Activated T-helper 1 cell treated with anti-CD3 and anti-CD28 coated beads, Interleukin-12 subunit alpha, Interleukin-12 subunit beta, Interleukin-2, Interleukin-4 antibody, amounts not matched to agents 30 ng/mL and 10 ng/mL and 1 ng/mL, durations not matched to agents 14 hours and 24 hours and 36 hours (primary cell): ENCODE measurements at places on chromosomes 12 and 14. TPM values are rescaled to one million over a fixed set of nuclear protein-coding genes. Genes with fewer than 3 reads are reported as not detected.

GRCh38 chr12:38771871-38772270, 133.5 kb downstream of the CPNE8 start:
- no peak for DNase-seq

GRCh38 chr12:102521662-102522277, 41.4 kb upstream of the IGF1 start:
- no peak for DNase-seq

Gene KRT73
- not detected in 2 replicates for total RNA-seq

Gene HCAR1
- 7.6 and 8.6 TPM in 2 replicates for total RNA-seq

DNA sequence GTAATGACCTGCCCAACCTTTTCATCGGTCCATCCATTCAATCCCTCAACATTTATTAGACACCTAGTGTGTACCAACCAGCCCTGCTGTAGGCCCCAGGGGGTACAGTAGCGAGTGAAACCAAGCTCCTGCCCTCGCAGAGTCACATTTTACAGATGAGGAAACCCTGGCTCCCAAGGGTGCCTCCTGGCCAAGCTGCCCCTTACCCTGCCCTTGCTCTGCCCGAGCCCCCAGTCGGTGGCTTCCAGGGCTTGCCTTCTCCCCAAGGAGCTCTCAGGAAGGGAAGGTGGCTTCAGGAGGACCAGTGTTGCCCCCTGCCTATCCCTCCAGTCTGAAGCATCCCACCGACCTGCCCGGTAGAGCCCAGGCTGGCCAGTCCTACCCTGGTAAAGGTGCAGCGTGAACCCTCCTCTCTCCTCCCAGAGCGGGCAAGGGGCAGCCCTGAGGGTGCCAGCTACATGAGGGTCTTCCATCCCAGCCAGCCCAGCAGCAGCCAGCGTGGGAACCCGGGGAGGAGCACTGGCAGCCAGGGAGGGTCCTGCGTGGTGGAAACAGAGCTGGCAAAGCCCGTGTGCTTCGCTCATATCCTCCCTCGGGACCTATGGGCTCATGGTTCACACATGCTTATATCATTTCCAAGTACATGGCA, 670 bp upstream of the BEGAIN start:
- no peak for DNase-seq

DNA sequence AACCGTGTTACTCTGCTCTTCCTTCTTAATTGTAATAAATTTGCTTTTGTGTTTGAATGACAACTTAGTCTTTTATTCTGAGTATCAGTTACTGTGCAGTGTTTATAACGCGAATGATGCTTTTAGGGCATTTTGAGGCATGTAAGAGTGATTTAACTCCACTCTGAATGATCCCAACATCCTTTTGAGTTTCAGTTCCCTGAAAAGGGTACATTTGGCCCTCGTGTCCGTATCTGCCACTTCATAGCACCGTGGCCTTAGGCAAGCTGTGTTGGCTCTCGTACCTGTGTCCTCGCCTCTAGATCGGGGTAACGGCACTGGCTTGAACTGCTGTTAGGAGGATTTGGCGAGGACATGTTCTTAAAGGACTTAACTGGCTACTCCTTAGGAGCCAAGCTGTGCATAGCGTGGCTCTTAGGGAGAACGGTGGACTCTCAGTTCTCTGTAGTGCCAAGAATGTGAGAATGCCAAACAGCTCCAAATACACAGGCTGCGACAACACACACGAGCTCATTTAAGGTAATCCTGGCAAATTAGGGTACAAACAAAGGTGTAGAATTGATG, 92.0 kb downstream of the PPP2R5C start:
- DNase-seq: no peak

Gene OTX2
- not detected in 2 replicates for total RNA-seq

GRCh38 chr12:50620109-50620977, 115.6 kb downstream of the DIP2B start:
- no peak for DNase-seq

- no peak for DNase-seq
Measured at GRCh38 chr12:118193958-118194357, 58.0 kb downstream of the PEBP1 start.

GRCh38 chr14:90555126-90556011, 158.5 kb downstream of the CALM1 start:
- DNase-seq: no peak

DNA sequence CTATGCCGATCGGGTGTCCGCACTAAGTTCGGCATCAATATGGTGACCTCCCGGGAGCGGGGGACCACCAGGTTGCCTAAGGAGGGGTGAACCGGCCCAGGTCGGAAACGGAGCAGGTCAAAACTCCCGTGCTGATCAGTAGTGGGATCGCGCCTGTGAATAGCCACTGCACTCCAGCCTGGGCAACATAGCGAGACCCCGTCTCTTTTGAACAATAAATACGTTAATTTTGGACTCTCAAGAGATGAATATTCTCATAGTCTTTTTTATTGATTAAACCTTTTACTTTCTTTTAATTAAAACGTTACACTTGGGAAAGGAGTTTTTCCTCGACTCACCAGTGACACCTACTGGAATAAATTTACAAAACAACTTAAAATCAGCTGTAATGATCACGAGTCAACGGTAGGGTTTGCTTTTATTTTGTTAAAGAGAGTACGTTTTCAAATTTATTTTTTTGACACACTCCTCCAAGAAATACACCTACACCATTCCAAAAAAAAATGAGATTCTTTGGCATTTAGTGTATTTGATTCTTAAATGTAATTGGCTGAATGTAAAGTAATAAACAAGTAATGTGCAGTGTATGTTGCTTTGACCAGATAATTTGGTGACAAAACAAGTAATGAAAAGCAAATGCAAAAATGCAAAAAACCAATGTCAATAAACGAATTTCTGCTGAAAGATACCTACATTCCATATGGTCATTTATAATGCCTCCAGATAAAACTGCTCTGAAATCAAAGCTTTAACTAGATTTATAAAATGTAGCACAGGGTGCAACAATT, 687 bp upstream of the RPS29 start:
- DNase-seq: no peak

Gene LRRC10
- total RNA-seq: not detected in 2 replicates

GRCh38 chr14:24889843-24890242, 160.1 kb downstream of the STXBP6 start:
- no peak for DNase-seq

GRCh38 chr14:88934351-88934806, 109.9 kb downstream of the TTC8 start:
- no peak for DNase-seq

GRCh38 chr12:130401703-130402102, 64.0 kb downstream of the PIWIL1 start:
- DNase-seq: no peak

DNA sequence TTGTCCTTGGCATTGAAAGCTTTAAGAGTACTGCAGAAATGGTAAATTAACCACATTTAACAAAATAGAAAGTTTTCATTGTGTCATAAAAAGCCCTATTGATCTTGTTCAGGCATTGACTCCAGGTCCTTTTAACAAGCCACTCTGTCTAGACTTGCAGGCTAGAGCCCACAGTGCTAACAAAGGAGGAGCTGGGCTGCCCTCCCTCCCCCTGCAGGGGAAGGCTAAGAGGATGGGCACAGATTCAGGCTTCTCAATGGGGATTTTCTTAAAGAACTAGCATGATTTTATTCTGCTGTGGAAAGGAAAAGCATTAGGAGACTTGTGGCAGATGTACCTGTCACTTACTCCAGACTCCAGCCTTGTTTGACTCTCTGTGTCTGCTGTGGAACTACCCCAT, 463.6 kb downstream of the NRXN3 start:
- DNase-seq: no peak

DNA sequence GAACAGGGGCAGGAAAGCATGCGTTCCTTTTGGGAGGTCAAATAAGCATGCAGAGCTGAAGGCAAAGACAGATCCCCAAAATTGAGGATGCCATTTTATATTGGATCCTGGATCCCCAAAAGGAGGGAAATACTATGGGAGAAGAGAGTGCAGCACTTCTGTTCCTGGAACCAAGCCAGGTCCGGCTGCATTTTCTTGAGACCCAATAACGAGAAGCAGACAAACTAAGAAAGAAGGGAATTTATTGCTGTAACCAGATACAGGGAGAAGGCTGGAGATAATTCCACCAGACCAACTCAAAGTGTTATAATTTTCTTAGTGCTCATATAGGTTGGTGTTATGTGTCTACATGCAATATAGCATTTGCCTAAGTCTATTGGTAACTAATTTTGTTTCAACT, 60.8 kb downstream of the PDE6H start:
- no peak for DNase-seq

Gene LHX5
- total RNA-seq: not detected in 2 replicates

GRCh38 chr14:29536886-29537511, 390.6 kb downstream of the PRKD1 start:
- no peak for DNase-seq

DNA sequence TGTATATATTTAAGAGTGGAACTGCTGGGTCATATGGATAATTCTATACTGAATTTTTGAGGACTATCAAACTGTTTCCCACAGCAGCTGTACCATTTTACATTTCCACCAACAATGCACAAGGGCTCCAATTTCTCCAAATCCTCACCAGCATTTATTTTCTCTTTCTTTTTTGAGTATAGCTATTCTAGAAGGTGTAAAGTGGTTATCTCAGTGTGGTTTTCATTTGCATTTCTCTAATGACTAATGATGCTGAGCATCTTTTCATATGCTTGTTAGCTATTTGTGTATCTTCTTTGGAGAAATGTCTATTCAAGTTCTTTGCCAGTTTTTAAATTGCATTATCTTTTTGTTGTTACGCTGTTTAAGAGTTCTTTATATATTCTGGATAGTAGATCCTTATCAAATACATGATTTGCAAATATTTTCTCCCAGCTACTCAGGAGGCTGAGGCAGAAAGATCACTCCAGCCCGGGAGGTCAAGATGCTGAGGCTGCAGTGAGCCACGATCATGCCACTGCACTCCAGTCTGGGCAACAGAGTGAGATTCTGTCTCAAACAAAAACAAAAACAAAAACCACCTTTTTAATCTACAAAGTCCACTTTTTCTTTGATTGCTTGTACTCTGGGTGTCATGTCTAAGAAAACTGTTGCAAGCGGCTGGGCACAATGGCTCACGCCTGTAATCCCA, 32.8 kb downstream of the GTF2A1 start:
- no peak for DNase-seq

Gene GPRC5A
- not detected in 2 replicates for total RNA-seq

Gene FOXM1
- 72.6 and 75.9 TPM in 2 replicates for total RNA-seq

DNA sequence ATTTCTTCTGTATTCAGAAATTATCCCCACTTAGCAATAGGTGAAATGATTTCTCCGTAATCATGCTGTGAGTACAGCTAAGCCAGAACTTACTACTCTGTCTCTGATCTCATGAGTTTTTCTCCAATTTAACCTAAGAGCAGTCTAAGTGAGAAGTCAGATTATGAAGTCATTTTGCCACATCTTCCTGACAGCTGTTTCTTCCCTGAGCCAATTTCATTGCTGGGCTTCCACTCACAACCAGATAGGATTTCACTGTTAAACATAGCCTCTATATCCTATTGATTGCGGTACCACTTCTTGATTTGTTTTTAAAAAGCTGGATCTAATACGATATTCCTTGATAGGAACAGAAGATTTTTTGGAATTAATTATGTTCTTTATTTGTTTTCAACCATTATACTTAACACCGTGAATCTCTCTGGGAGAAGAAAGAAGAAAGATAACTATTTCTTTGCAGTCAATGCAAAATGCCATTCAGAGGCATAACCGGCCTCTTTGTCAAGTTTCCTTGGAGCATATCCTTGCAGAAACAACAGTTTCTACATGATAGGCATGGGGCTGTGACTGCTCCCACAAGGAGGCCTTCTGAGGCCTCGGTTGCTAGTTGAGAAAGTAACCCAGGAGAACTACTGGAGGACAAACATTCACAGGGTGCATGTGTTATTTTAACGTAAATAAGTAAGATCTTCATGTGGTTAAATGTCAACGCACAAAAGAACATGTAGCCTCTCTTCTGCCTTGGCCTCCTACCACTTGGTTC, 212.2 kb downstream of the NPAS3 start:
- no peak for DNase-seq

Gene DEGS2
- total RNA-seq: 0.31 and 1.1 TPM in 2 replicates

DNA sequence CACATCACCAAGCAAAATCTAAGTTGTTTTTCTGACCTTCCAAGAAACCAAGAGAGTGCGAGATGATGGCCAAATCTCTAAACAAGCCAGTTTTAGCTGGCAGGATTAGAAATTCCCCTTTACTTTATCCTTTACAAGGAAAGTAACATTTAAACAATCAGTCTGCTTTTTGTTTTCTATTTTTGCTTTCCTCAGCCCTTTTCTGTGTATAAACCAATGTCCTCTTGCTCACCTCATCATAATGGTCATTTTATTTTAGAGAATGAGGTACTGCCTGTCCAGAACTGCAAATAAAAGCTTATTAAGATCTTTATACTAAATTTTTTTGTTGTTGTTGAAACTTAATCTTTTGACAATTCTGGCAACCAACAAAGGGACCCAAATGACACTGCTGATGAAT, 442.4 kb upstream of the GARIN6 start:
- no peak for DNase-seq

Gene TMCC3
- 0.08 and 0.12 TPM in 2 replicates for total RNA-seq

- DNase-seq: no peak
Measured at GRCh38 chr14:61488417-61489401, 167.3 kb downstream of the PRKCH start.

Gene GALNT8
- 0.39 and 2.1 TPM in 2 replicates for total RNA-seq

- no peak for DNase-seq
Measured at GRCh38 chr12:46933947-46934346, 108.2 kb upstream of the SLC38A4 start.

Gene TPH2
- not detected in 2 replicates for total RNA-seq

Gene CNTN1
- not detected in 2 replicates for total RNA-seq

Gene NCOR2
- total RNA-seq: 113 and 118 TPM in 2 replicates

Gene HOXC12
- not detected in 2 replicates for total RNA-seq

DNA sequence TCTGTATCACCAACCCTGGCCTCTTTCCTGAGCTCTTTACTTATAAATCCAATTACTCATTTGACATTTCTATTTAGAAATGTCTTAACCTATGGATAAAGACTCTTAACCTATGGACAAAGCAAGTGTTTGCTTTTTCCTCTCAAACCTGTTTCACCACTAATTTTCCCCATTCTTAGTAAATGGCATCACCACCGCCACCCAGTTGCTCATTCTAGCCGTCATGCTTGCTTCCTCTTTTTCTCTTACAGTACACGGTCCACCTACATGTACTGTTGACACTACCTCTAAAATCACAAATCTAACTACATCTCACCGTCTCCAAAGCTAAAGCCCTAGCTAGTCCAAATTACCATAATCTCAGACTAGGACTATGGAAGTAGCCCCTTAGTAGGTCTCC, 60.0 kb downstream of the CAPS2 start:
- no peak for DNase-seq

DNA sequence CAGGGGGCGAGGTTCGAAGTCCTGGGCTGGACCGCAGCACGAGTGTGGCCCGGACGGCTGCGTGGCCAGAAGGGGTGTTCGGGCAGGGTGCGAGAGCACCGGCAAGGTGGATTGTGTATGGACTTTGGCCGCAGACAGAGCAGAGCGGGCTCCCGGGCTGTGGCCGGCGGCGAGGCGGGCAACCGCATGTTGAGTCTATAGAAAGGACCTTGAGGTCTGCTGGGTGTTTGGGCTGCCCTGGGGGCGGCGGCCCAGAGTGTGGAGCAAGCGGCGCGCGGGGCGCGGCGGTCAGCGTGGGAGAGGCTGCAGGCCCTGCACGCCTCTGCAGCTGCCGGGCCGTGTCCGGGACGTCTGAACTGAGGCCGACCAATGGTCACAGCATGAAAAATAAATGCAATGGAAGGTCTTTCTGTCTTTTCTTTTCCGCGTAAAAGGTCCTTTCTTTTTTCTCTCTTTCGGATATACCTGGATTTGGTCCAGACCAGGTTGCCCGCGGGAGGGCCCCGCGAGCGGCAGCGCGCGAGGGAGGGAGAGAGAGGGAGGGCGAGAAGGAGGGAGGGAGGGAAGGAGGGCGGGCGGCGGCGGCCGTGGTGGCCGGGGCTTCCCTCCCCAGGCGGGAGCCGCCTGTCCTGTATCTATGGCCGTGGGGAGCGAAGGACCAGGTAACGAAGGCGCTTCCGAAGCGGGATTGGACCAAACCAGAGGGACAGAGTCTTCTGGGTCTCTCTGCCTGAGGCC, 5.5 kb upstream of the HOXC9 start:
- DNase-seq: no peak
